ENCODE measurements at places on chromosomes 16 and 17.

GRCh38 chr16:23232806-23233205 lies 50.3 kb downstream of the SCNN1G start:
- DNase-seq, result no peak

DNA sequence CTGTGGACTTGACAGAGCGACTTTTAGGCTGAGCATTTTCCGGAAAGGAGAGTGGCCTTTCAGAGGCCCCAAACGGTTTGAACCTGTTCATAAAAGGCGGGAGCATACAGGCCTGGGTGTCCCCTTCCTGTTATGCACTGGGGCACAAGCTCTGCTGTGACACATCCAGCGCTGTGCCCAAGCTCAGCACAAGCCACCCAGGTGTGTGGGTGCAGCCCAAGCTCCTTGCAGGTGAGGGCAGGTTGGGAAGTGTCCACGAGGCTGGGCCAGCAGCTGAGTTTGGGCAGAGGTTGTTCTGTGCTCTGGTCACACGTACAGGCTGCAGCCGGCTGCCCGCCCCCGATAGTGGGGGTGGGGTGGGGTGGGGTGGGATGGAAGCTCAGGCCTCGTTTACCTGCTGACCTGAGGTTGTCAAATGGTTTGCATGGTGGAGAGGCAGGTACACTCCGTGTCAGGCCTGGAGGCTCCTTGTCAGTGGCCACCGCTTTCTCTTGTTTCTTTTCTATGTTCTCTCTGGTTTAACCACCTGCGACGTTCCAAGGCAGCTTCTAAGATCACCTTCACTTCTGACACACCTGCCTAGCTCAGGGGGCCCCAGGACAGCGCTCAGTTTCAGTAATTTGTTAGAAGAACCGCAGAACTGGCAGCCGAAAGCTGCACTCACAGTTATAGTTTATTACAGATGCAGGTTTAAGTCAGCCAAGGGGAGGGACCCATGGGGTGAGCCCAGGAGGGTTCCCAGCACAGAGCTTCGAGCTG lies 194.7 kb upstream of the CIBAR2 start:
- DNase-seq, result no peak

GRCh38 chr17:28657756-28658155 lies 4.0 kb downstream of the SDF2 start:
- peak; percentile 64 for DNase-seq

DNA sequence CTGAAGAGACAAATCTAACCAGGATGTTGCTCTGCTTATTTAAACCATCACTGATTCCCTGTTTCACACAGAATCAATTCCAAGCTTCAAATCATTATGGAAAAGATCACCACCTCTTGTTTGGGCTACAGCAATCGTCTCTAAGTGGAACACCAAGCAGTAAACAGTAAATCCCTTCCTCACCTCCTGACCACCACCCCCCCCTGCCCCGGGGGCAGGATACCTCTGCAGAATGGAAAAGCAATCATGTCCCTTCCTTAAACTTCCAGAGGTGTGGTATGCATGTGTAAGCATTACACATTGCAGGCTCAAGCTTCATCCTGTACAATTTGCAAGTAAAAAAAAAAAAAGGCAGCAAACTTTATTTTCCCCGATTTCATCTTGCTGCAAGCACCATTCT lies 373.8 kb downstream of the NPIPA8 start:
- DNase-seq, result no peak

- no peak for DNase-seq
Observed at GRCh38 chr17:31834448-31834847, 24.6 kb downstream of the COPRS start.
